ENCODE measurements at places on chromosomes 11 and 22.

GRCh38 chr22:50308597-50308935 lies 1.1 kb upstream of the PLXNB2 start:
- peak overlapping the region; percentile 25 for H3K4me3 ChIP-seq
- H3K36me3 ChIP-seq, result no peaks in the 10 kb centered on the region
- no peak overlapping the region for H3K27ac ChIP-seq

DNA sequence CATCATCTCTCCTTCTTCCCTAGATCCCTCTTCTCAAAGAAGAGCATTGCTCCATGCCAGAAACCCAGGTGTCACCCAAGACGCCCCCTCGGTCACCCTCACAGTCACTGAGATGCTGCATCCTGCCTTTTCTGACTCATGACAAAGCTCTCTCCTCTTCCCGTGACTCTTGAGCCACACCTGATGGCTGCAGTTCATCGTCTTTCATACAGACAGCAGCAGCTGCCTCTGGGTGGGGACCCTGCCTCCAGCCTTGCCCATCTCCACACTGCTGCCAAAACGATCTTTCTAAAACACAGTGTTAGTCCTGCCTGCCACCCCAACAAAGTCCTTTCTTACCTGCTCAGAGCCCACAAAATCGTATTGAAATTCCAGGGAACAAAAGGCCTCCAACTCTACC lies 44.8 kb downstream of the BUD13 start:
- H3K4me3 ChIP-seq, result no peak overlapping the region
- peaks cover 2% of the 10 kb centered on the region for H3K27me3 ChIP-seq
- no peak overlapping the region for H3K27ac ChIP-seq
- no peaks in the 10 kb centered on the region for H3K36me3 ChIP-seq
- DNase-seq, result no peak
- peaks cover 4% of the 10 kb centered on the region for H3K4me1 ChIP-seq

DNA sequence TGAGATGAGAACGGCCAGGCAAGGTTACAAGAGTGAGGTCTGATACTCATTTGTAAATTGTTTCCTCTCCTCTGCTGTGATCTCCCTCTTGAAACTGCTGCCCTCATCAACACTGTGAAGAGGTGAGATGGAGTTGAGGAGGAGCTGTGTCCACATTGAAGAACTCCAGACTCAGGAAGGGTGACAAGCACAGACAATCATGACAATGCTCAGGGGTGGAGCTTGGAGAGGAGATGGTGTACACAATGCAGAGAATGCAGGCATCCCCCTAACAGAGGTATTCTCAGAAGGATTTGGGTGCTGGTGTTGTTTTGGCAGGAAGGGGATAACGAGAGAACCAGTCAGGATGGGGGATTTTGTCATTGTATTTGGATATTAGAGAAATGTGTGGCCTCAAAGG lies 21.5 kb upstream of the MMP7 start:
- no peak overlapping the region for H3K27ac ChIP-seq
- H3K4me1 ChIP-seq, result peaks cover 8% of the 10 kb centered on the region
- no peaks in the 10 kb centered on the region for H3K36me3 ChIP-seq
- no peak for DNase-seq
- no peak overlapping the region for H3K4me3 ChIP-seq

DNA sequence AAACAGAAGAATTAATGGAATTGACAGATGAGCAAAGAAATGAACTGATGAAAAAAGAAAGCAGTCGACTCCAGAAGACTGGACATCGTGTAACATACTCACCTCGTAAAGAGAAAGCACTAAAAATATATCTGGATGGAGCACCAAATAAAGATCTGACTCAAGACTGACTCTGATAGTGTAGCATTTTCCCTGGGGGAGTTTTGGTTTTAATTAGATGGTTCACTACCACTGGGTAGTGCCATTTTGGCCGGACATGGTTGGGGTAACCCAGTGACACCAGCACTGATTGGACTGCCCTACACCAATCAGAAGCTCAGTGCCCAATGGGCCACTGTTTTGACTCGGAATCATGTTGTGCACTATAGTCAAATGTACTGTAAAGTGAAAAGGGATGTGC lies 52.4 kb downstream of the DKK3 start:
- DNase-seq, result no peak
- no peaks in the 10 kb centered on the region for H3K27me3 ChIP-seq
- no peak overlapping the region for H3K4me3 ChIP-seq
- peaks cover 14% of the 10 kb centered on the region for H3K4me1 ChIP-seq
- H3K27ac ChIP-seq, result no peak overlapping the region

DNA sequence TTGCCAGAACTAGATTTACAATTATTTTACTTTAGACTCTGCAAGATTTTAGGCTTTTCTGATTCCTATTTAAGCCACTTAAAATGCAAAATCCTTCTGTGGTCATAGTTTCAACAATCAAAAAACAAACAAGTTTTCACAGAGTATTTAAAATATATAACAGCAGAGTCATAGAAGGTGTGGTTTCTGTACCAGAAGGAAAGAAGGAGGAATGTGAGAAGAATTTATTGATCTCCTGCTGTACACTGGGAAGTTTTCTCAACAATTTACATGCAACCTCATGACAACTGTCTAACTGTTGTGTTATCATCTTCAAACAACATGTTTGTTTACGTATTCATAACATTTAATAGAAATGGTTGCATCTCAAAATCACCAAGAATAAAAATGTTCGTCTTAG lies 102.3 kb upstream of the CEP126 start:
- no peaks in the 10 kb centered on the region for H3K36me3 ChIP-seq
- H3K27ac ChIP-seq, result no peak overlapping the region
- no peaks in the 10 kb centered on the region for H3K4me1 ChIP-seq

DNA sequence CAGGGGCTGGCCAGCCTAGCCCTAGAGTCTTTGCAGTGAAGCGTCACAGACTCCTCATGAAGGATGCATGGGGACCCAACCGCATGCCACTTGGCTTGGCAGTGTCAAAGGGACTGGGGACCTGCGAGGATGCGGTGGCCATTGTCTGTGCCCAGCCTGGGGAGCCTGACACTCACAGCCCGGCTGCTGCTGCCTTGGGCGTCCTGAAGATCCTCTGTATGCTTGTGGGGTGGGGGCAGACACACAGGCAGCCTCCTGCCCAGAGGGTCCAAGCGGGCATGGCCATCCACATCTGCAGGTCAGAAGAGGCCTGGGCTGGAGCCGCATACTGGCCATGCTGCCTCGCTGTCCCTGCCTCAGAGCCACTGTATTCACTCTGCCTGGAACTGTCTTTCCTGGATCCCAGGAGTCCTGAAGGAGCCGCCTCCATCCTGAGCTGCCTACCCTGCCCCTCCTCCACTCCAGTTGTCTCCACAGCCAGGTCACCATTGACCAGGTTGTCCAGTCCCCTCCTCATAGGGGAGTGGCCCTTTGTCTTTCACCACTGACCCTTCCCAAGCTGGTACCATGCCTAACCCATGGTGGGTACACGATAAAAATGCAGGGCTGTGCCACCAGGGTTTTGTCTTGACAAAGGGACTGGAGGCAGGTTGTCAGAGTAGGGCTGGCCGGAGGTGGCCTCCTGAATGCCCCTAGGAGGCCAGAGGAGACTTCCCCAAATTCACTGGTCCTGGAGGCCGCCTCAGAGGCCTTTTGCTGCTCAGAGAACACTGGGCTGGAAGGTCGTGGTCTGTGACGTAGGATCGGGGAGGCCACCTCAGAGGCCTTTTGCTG lies 107.0 kb downstream of the KCNQ1OT1 start:
- H3K36me3 ChIP-seq, result peaks cover 11% of the 10 kb centered on the region
- H3K27ac ChIP-seq, result no peak overlapping the region
- H3K27me3 ChIP-seq, result no peaks in the 10 kb centered on the region
- H3K4me3 ChIP-seq, result no peak overlapping the region

DNA sequence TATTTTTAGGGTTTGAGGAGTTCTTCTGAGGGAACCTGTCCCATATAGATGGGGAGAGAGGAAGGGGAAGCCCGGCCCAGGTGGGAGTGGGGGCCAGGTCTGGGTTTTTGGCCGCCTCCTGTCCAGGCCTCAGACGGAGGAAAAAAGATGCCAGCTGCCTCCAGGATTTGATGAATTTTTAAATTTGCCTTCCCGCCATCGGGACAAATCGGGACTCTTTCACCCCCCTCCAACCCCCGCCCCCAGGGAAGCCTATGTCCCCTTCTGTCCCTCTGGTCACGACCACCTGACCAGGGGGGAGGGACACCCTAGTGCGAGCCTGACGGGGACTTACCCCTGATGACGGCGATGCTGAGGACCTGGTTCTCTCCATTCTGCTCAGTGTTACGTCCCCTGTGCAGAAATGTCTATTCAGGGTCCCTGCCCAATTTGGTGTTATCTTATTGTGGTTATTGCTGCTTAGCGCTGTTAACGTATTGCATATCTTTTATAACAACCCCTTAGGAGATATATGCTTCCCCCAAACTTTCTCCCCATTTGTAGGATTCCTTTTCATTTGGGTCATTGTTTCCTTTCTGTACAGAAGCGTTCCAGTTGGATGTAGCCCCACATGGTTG lies 115.9 kb upstream of the GRK3 start:
- peaks cover 49% of the 10 kb centered on the region for H3K4me1 ChIP-seq
- peak; percentile 34 for DNase-seq
- peak overlapping the region; percentile 88 for H3K4me3 ChIP-seq

DNA sequence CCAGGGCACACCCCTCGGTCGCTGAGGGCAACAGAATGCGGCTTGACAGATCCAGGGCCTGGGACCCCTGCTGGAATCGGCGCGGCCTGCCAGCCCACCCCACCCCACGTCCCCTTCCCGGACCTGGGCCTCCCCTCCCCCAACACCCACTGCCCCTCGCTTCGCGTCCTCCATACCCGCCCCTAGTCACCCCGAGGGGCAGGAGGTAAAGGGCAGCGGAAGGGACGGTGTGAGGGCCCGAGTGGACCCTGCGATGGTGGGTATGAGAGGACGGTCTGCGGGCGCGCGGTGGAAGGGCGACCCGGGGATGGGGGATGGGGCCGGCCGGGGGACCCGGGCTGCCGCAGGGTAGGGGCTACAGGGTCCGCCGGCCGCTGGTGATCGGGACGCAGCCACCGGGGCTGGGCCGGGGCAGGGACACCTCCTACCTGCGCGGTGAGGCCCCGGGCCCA lies 311 bp downstream of the APBB1 start:
- peaks cover 9% of the 10 kb centered on the region for H3K4me1 ChIP-seq
- H3K4me3 ChIP-seq, result no peak overlapping the region
- H3K36me3 ChIP-seq, result no peaks in the 10 kb centered on the region

GRCh38 chr22:36379593-36380361 lies 8.0 kb downstream of the MYH9 start:
- peak overlapping the region; percentile 82 for H3K27ac ChIP-seq
- peak overlapping the region; percentile 77 for H3K4me3 ChIP-seq
- H3K27me3 ChIP-seq, result no peaks in the 10 kb centered on the region
- H3K36me3 ChIP-seq, result peaks cover 64% of the 10 kb centered on the region
- H3K4me1 ChIP-seq, result peaks cover 96% of the 10 kb centered on the region

- H3K36me3 ChIP-seq, result no peaks in the 10 kb centered on the region
- H3K27me3 ChIP-seq, result peaks cover 18% of the 10 kb centered on the region
- H3K4me1 ChIP-seq, result peaks cover 6% of the 10 kb centered on the region
- DNase-seq, result no peak
- H3K27ac ChIP-seq, result no peak overlapping the region
Observed at GRCh38 chr11:34348096-34348495, 9.7 kb downstream of the ABTB2 start.

DNA sequence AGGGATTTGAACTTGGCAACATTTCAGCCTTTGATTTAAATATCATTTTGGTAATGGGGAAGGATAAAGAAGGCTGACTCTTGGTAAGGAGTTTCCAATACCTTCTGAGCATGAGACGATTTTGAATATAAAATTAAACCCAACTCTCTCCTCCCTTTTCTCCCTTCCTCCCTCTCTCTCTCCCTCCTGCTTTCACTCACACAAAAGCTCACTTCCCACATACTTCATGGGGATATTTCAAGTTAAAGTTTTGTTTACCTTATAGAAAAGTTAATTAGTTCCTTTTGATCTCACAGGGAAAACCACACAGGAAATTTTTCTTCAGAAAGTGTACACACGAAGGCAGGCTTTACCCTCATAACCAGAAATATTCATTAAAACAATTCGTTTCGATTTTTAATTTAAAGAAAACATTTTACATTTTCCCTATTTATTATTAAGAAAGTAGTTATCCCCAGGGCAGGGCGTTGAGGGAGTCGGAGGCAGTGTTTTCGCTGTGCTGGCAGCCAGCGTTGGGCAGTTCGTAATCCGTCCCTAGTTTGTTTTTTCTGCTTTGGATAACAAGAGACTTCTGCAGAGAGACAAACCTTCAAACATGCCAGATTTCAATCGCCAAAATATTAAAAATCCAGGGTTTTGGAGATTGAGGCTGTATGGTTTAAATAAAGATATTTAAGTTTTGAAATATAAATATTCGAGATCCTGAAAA lies 25.3 kb upstream of the ALX4 start:
- no peaks in the 10 kb centered on the region for H3K36me3 ChIP-seq
- no peak overlapping the region for H3K27ac ChIP-seq

GRCh38 chr22:27466229-27466628 lies 335.3 kb downstream of the MN1 start:
- no peak for DNase-seq
- peaks cover 3% of the 10 kb centered on the region for H3K27me3 ChIP-seq
- no peaks in the 10 kb centered on the region for H3K36me3 ChIP-seq
- H3K4me3 ChIP-seq, result no peak overlapping the region
- no peak overlapping the region for H3K27ac ChIP-seq
- H3K4me1 ChIP-seq, result no peaks in the 10 kb centered on the region

DNA sequence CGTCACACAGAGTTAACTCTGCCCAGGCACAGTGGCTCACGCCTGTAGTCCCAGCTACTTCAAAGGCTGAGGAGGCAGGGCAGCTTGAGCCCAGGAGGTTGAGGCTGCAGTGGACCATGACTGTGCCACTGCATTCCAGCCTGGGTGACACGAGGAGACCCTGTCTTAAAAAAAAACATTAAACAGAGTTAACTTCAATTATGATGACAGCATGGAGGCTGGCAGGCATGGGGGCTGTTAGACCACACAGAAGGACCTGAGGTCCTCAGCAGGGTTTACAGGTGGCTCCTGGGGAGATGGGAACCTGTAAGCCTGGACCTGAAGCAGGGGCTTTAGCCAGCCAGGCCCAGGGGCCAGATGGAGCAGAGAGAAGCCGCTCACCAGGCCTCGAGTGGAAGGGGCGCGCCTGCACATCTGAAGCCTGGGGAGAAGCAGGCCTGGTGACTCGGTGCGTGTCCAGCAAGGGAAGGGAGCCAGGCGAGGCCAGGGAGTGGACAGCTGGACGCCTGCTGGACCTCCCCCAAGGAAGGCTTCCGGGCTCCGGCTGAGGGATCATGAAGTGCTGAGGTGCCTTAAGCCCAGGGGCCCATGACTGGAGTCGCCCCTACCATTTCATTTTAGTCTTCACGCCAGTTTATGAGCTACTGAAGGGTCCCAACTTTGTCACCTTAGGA lies 25.3 kb downstream of the RPUSD4 start:
- no peak overlapping the region for H3K27ac ChIP-seq
- DNase-seq, result no peak
- no peak overlapping the region for H3K4me3 ChIP-seq
- no peaks in the 10 kb centered on the region for H3K4me1 ChIP-seq
- peaks cover 4% of the 10 kb centered on the region for H3K36me3 ChIP-seq
- no peaks in the 10 kb centered on the region for H3K27me3 ChIP-seq

All from activated naive CD8-positive, alpha-beta T cell treated with anti-CD3 and anti-CD28 coated beads, Interleukin-2, amount 50 U/mL, for 24 hours (primary cell).